ENCODE measurements at places on chromosomes 5 and 9. TPM values are rescaled to one million over a fixed set of nuclear protein-coding genes. Genes with fewer than 3 reads are reported as not detected.
A peak's percentile ranks its signal among the peaks of the same experiment; 100 is the strongest.

DNA sequence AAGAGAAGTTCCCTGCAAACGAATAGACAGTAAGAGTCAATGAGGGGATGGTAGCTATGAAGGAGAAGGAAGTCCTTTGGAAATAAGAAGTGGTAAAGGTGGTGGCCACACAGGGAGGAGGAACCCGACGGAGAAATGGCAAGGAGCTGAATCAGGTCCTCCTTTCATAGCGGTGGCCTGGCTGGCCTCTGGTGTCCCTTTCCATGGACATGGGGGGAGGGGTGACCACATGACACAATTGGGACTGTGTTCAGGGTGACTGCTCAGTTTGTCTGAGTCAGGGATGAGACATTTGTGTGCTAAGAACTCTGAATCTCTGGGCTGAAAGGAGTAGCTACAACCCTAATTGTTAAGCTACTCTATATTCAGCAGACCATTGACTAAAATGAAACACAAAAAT is 28.7 kb upstream of the TIMD4 start:
- DNase-seq: no peak

DNA sequence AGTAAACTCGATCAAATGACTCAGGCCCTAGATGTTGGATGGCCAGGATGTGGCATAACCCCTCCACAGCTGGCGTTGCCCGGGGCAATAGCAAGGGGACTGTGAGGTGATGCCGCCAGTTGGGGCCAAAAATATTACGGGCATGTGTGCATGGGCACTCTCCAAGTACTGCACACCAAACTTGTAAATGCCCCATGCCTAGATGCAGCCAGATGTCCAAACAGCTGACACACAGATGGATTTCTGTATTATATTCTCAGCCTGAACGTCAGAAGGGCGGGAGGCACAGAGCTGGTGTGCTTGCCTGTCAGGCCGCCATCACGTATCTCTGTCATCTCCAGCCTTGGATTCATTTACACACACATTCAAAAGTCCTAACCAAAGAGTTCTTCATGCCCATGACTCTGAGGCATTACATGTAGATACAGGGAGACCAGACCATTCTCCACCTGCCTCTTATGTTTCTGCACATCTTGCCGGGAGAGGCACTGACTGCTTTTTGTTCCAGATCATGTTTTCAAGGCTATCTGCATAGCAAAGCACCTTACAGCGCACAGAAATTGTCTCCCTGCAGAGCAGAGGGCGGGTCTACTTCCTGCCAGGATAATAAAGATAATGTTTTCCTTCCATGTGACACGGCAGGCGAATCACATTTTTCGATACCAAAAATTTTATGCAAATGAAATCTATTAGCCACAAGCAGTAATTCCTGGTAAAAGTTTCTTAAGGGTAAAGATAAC is 200.9 kb upstream of the ADAMTS16 start:
- no peak for DNase-seq

DNA sequence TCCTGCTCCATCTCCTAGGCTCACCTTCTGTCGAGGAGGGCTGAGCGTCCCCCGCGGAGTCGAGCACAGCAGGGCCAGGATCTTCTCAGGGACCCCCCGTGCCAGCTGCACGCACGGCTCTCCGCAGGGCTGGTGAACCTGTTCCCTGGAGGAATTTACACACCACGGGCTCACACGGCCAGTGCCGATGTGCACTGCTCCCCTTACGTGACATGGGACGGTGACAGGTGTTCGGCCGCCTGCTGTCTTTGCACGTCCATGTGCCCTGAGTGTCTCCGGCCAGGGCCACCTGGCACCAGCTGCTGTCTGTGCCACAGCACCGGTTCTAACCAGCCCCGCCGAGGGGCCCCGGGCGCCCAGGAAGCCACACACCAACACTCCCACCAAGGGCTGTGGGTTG is 8.7 kb upstream of the AGPAT2 start:
- no peak for DNase-seq

PCDHGA11 gene
- 5.4 TPM for total RNA-seq

- no peak for DNase-seq
Measured at GRCh38 chr5:1291611-1292080, 3.2 kb downstream of the TERT start.

GRCh38 chr5:147481376-147481775 is 28.5 kb downstream of the DPYSL3 start:
- DNase-seq: peak; percentile 88

DNA sequence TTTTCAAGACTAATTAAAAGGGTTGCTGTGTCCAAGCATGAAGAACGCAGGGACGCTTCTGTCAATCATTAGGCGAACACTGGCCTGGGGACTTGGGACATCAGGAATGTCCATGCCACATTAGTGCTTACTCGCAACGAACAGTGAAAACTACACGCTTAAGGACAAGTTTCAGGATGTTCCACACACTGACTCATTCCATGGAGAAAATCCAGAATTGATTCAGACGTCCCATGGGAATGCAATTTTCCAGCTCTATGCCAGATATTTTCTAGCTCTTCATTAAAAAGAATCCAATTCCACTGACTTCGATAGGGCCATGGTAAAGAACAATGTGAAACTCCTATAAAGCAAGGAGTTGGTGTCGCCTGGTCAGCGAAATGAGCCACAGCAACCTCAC is 98.2 kb downstream of the CAMSAP1 start:
- peak; percentile 58 for DNase-seq

GRCh38 chr9:84652496-84653120 is 16.9 kb upstream of the NTRK2 start:
- DNase-seq: no peak

- DNase-seq: no peak
Measured at GRCh38 chr5:143614831-143615230, 197.1 kb upstream of the HMHB1 start.

DNA sequence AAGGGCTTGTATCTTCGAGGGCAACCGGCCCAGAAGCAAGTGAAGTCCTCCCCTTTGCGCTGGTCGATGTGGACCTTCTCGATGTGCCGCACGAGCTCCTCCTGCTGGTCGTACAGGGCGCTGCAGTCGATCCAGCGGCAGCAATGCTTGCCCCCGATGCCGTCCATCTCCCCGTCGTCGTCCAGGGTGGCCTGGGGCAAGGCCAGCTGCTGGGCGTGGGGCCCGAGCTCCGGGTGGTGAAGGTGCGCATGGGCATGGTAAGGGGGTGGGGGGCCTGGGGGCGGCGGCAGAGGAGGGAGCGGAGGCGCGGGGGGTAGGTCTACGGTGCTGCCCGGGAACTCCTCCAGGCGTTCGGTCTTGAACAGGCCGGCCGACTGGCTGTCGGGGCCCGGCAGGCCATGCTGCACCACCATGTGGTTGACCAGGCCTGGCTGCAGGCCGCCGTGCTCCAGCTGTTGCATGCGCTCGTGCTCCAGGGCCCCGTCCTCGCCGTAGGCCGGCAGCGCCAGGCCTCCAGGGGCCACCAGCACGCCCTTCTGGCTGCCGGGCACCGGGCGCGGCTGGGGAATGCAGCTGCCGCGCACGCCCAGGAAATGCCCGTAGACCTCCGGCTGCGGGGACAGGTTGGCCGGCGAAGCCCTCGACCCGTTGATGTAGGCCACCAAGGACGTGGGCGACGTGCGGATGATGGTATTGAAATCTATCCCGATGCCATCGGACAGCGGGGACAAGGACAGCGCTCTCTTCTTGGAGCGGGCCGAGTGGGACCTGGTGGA is 181.8 kb downstream of the GLIS3 start:
- no peak for DNase-seq

DNA sequence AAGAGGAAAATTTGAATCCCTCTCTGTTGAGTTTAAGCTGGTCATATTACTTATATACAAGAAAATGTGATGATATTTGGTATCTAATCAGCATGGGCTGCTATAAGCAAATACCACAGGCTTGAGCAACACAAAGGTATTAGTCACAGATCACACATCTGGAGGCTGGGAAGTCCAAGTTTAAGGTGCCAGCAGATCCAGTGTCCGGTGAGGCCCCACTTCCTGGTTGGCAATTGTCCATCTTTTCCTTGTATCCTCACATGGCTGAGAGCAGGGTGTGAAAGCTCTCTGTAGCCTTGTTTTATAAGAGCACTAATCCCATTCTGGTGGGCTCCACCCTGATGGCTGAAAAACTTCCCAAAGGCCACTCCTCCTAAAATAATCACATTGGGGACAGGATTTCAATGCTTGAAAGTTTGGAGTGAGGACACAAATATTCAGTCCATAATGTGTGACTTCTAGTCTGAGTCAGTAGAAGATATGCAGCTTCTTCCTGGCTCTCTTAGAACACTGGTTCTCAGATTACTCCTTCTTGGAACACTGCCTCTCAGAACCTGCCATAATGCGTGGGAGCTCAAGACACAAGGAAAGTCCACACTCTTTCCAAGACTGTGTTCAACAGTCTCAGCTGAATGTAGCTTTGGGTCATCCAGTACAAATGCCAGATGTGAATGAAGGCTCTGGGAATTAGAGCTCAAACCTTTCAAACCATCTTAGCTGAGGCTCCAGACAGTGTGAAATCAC is 124.1 kb downstream of the PRDM9 start:
- DNase-seq: peak; percentile 1

- DNase-seq: no peak
Measured at GRCh38 chr9:134411440-134412297, 85.4 kb downstream of the RXRA start.

DNA sequence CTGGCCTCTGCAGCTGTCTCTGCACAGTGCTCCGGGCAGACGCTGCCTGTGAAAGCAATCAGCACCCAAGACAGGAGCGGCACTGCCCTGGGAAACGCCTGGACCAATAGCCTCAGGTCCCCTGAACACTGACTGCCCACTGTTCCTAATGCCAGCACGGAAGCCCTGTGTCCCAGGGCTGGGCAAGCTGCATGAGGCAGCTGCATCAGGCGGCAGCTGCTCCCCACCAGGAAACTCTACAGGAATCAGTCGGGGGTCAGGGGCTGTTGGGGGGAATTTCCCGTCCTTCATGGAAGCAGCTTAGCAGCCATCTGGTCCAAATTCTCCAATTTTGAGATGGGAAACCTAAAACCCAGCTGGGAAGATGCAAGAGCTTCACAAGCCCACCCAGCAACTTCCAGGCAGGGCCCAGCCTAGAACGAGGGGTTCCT is 118.6 kb downstream of the VAV2 start:
- no peak for DNase-seq

SLC35A4 gene
- 19.2 TPM for total RNA-seq

- no peak for DNase-seq
Measured at GRCh38 chr9:127918183-127919107, 1.6 kb upstream of the ST6GALNAC4 start.

GRCh38 chr5:136998854-136999357 is 500.2 kb downstream of the SPOCK1 start:
- no peak for DNase-seq

DNA sequence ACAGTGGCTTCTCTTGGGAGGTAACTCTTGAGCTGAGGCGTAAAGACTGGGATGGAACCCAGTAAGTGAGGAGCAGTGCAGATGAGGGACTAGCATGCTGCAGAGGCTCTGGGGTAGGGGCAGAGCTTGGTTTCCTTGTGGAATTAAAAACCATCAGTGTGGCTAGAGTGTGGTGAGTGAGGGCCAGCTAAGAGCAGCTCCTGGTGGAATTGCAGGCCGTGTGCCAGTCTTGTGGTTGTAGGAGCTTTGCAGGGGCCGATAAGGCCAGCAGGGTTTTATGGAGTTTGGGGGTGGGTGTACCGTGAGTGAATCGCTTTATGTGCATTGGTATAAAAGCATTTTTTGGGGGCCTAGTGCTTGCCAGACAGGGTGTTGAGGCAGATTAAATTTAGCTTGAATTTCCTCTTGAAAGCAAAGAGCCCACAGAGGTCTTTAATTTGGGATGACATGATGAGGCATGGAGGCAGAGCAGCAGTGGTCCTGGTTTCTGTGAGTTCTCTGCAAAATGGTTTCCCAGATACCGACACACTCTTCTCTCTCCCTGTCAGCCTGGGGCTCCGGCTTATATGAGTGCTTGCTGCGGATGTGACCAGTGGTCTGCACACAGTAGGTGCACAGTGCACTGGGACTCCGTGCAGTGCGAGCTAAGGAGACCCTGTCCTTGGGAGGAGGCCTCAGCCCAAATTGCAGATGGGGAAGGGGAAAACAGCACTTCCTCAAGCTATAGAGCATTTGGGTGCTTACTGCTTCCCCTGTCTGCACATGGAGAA is 176.4 kb upstream of the PITX1 start:
- DNase-seq: no peak

DNA sequence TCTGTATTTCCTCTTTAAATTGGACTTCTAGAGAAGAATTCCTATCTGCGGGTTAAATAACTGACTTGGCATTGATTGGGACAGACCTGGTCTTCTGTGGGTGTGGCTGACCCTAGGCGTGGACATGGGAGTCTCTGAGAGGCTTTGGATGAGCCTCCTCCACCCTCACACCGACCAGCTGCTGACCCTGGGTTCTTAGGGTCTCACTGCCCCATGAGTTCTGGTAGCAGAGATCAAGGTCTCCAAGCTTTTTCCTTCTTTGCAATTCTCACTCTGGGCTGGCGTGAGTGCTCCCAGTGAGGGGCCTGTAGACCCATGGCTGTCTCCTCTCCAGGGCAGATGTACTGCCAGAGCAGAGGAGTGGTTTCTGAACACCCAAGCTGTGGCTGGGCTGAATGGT is 41.6 kb upstream of the PITX1 start:
- no peak for DNase-seq

INSL4 gene
- not detected for total RNA-seq

KCNV2 gene
- total RNA-seq: not detected

DNA sequence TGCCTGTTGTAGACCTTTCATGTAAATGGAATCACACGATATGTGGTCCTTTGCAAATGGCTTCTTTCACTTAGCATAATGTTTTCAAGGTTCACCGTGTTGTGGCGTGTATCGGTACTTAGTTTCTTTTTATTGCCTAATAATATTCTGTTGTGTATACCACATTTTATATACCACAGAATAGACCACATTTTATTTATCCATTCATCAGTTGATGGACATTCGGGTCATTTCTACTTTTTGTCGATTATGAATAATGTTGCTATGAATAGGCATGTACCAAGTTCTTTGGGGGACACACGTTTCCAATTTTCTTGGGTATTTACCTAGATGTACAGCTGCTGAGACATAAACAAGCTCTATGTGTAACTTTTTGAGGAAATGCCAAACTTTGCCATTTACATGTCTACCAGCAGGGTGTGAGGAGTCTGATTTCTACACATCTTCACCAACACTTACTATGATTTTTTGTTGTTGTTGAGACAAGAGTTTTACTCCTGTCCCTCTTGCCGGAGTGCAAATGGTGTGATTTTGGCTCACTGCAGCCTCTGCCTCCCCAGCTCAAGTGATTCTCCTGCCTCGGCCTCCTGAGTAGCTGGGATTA is 144.7 kb downstream of the RGS3 start:
- no peak for DNase-seq

CDH12 gene
- total RNA-seq: not detected

DNA sequence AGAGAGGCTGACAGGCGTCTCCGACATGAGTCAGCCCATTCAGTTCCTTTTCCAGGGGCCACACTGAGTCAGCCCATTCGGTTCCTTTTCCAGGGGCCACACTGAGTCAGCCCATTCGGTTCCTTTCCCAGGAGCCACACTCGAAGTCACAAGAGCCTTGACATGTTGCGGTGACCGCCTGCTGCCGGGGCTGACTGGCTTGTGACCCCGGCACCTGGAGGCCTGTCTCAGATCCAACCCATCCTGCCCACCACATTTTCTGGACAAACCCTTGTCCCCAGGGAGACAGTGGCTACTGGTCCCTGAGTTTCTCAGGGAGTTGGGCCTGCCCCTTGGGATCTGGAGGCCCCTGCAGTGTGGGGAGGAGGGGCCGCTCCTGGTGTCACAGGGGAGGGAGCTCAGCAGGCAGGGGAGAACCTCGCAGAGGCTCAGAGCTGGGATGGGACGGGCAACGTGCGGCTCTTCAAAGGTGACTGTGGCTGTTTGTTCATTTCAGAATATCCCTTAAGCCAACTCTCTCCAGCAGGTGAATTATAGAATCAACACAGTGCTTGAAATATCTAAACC is 40.5 kb upstream of the LPCAT1 start:
- DNase-seq: peak; percentile 30

All from IMR-90 (cell line).